ENCODE measurements at places on chromosomes 3 and 15. TPM values are rescaled to one million over a fixed set of nuclear protein-coding genes. Genes with fewer than 3 reads are reported as not detected.

DNA sequence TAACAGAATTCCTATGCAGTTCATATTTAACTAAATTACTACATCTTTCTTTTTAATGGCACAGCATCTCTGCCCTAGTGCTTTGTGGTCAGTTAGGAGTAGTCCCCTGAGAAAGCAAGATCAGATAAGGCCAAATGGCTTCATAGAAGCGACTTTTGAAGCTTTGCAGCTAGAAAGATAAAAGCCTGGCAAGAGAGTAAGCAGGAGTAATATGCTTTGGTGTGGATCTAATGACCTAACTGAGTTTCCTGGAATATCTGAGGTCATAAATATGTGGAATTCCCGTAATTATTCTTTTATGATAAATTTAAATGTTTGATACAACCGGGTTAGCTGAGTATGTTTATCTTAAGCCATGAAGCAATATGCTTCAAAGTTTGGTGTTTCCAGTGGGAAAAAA is 374.9 kb upstream of the LRRC3B start:
- no peaks in the 10 kb centered on the region for H3K27me3 ChIP-seq
- no peak overlapping the region for H3K4me3 ChIP-seq
- no peaks in the 10 kb centered on the region for H3K36me3 ChIP-seq
- DNase-seq = no peak
- no peaks in the 10 kb centered on the region for H3K4me1 ChIP-seq

DNA sequence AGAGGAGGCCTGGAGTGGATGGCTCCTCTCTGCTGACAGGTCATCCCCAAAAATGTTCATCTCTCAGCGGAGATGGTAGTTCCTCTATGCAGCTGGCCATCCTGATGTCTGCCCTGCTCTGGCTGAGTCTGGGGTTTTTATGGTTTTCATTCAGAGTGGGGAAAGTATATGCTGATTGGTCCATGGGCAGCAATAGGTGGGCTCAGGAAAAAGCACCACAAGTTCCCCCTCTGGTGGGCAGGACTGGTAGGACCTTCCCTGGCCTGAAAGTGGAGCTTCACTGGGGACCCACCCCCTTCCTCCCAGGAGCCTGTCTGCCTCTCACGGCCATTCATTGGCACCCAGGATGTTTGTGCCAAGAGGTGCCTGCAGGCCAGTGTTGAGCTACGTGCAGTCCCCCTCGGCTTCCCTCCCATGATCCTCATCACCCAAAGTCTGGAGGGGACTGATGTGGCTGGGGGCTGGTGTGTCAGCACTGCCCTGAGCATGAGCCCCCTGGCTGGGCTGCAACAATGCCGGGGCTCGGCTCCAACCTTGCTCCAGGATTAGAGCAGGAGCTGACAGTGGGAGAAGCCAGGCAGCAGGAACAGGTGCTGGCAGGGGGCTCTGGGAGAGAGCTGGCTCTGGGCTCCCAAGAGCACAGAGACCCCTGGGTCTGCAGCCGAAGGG is 13.1 kb upstream of the BLOC1S6 start:
- H3K4me1 ChIP-seq = no peaks in the 10 kb centered on the region
- H3K4me3 ChIP-seq = no peak overlapping the region
- H3K36me3 ChIP-seq = no peaks in the 10 kb centered on the region
- peaks cover 3% of the 10 kb centered on the region for H3K27me3 ChIP-seq

- DNase-seq = no peak
- H3K36me3 ChIP-seq = no peaks in the 10 kb centered on the region
- H3K4me3 ChIP-seq = no peak overlapping the region
- H3K27me3 ChIP-seq = no peaks in the 10 kb centered on the region
- H3K4me1 ChIP-seq = no peaks in the 10 kb centered on the region
Measured at GRCh38 chr3:178139116-178139515, 397.1 kb upstream of the KCNMB2 start.

GRCh38 chr15:52283281-52283680 is 12.3 kb downstream of the MYO5C start:
- H3K27ac ChIP-seq = no peak overlapping the region
- H3K4me3 ChIP-seq = no peak overlapping the region
- DNase-seq = no peak
- H3K36me3 ChIP-seq = no peaks in the 10 kb centered on the region

- H3K36me3 ChIP-seq = no peaks in the 10 kb centered on the region
- H3K4me1 ChIP-seq = peaks cover 6% of the 10 kb centered on the region
- no peak for DNase-seq
- H3K4me3 ChIP-seq = no peak overlapping the region
Measured at GRCh38 chr15:79981831-79982455, 10.9 kb upstream of the BCL2A1 start.

- no peak overlapping the region for H3K27ac ChIP-seq
- DNase-seq = no peak
- H3K36me3 ChIP-seq = peaks cover 23% of the 10 kb centered on the region
- H3K4me1 ChIP-seq = peaks cover 13% of the 10 kb centered on the region
- H3K27me3 ChIP-seq = no peaks in the 10 kb centered on the region
Measured at GRCh38 chr15:57540211-57540610, 51.5 kb upstream of the MYZAP start.

- no peaks in the 10 kb centered on the region for H3K27me3 ChIP-seq
- no peak for DNase-seq
- H3K27ac ChIP-seq = no peak overlapping the region
- peak overlapping the region; percentile 37 for H3K4me3 ChIP-seq
- peaks cover 21% of the 10 kb centered on the region for H3K4me1 ChIP-seq
- no peaks in the 10 kb centered on the region for H3K36me3 ChIP-seq
Measured at GRCh38 chr3:52317208-52318000, 1.3 kb downstream of the DNAH1 start.

- H3K27me3 ChIP-seq = no peaks in the 10 kb centered on the region
- H3K27ac ChIP-seq = no peak overlapping the region
- no peak for DNase-seq
- H3K36me3 ChIP-seq = no peaks in the 10 kb centered on the region
Measured at GRCh38 chr3:150447631-150448465, 39.8 kb downstream of the TSC22D2 start.

- no peak for DNase-seq
- H3K36me3 ChIP-seq = no peaks in the 10 kb centered on the region
- H3K27ac ChIP-seq = no peak overlapping the region
- H3K27me3 ChIP-seq = no peaks in the 10 kb centered on the region
- H3K4me3 ChIP-seq = no peak overlapping the region
- peaks cover 23% of the 10 kb centered on the region for H3K4me1 ChIP-seq
Measured at GRCh38 chr15:45276831-45277230, 24.8 kb downstream of the SLC28A2 start.

GRCh38 chr3:41819236-41819635 is 142.7 kb downstream of the ULK4 start:
- DNase-seq = no peak
- H3K27ac ChIP-seq = no peak overlapping the region

- H3K36me3 ChIP-seq = no peaks in the 10 kb centered on the region
- no peak for DNase-seq
- peak overlapping the region; percentile 59 for H3K27ac ChIP-seq
- peaks cover 24% of the 10 kb centered on the region for H3K4me1 ChIP-seq
Measured at GRCh38 chr3:113532698-113533533, 561 bp downstream of the SIDT1 start.

- H3K4me3 ChIP-seq = no peak overlapping the region
- no peak for DNase-seq
- no peaks in the 10 kb centered on the region for H3K36me3 ChIP-seq
- no peaks in the 10 kb centered on the region for H3K4me1 ChIP-seq
- no peak overlapping the region for H3K27ac ChIP-seq
Measured at GRCh38 chr15:58081456-58081855, 15.9 kb upstream of the ALDH1A2 start.

DNA sequence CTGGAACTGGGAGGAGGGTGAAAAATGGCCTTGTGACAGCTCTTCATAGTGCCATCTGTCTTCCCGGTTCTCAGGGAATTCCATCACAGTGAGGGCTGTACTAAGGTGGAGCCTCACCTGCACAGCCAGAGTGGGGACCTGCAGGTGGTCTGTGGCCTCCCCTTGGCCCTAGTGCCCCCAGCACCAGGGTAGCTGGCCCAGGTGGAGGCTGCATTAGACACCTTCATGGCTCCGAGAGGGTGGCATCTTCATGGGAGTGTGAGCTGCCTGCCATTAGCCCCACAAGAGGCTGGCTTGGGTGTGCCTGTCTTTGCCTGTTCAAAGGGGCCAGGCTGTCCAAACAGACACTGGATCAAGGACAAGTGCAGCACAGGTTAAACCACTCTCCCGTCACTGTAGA is 95.5 kb upstream of the PRR23E start:
- no peaks in the 10 kb centered on the region for H3K27me3 ChIP-seq
- no peaks in the 10 kb centered on the region for H3K36me3 ChIP-seq
- peak; percentile 30 for DNase-seq
- H3K4me1 ChIP-seq = no peaks in the 10 kb centered on the region
- H3K27ac ChIP-seq = no peak overlapping the region
- no peak overlapping the region for H3K4me3 ChIP-seq

DNA sequence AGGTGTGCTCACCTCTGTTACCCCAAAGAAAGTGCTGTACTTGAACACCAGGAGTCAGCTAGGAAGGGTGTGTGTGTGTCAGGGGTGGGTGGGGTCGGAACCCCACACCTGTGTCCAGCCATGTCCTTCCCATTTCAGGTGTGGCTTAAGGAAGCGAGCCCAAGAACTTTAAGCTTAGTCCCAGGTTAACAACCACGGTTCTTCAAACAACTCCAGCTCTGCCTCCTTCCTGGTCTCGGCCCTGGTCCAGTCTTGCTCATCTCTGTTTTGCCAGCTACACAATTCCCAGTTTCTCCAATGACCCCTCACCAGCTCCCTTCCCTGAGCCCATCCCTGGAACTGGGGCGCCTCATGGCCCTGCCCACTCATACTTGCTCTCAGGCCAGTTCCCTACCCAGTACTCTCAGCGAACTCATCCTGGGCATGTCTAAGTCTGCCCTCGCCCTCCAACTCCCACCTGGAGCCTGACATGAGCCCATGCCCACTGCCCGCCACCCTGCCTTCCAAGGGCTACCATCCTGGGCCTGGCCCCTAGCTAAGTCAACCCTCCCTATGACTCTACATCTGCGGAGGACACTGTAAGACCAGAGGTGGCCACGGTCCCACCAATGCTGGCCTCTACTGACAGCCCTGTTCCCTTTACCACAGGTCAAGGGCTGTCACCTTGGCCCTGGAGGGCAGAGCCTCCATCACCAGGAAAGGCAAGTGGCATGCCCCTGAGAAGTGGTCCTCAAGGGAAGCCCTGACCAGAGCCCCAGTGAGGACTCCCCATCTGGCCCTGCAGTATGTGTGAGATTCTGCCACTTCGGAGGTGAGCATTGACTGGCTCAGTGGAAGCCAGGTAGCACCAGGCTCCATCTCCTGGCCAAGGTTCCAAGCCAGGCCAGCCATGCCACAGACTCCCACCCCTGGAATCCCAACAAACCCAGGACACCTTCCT is 9.2 kb downstream of the POC1A start:
- no peak overlapping the region for H3K4me3 ChIP-seq
- H3K4me1 ChIP-seq = peaks cover 6% of the 10 kb centered on the region
- no peak for DNase-seq
- H3K27me3 ChIP-seq = no peaks in the 10 kb centered on the region

DNA sequence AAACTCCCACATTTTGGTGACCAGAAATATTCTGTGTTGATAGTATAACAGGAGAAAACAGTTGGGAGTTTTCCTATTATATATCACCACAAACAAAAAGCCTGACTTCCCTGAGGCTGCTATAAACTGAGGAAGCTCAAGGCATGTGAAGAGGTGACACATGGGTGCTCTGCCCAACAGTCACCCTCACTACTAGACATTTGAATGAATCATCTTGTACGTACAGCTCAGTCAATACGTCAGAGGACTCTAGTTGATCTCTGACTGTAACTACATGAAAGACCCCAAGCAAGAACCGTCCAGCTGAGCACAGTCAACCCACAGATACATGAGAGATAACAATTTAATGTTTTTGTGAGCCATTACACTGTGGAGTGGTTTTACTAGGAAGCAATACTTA is 338.3 kb upstream of the ATP11B start:
- H3K27ac ChIP-seq = no peak overlapping the region
- DNase-seq = no peak
- no peaks in the 10 kb centered on the region for H3K27me3 ChIP-seq
- H3K36me3 ChIP-seq = no peaks in the 10 kb centered on the region

DNA sequence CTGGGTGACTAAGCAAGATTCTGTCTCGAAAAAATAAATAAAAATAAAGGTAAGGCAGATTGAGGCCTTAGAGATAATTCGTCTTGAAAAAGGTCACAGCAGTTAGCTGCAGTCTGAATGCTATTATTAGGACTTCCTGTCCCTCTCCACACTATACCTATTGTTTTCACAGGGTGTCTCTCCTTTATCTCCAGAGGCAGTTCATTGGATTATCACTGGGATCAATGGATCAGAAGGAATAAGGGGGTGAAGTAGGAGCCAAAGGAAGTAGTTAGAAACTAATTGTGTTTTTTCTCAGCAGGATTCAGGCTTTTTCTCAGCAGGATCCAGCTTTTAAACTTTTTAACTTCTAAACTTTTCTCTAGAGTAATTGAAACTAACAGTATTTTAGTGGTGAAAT is 326.9 kb downstream of the IL5RA start:
- H3K27ac ChIP-seq = no peak overlapping the region
- H3K4me1 ChIP-seq = no peaks in the 10 kb centered on the region
- no peaks in the 10 kb centered on the region for H3K27me3 ChIP-seq
- H3K4me3 ChIP-seq = no peak overlapping the region
- H3K36me3 ChIP-seq = no peaks in the 10 kb centered on the region

GRCh38 chr3:8359133-8359532 is 142.5 kb upstream of the LMCD1 start:
- no peaks in the 10 kb centered on the region for H3K4me1 ChIP-seq
- H3K4me3 ChIP-seq = no peak overlapping the region
- no peak for DNase-seq
- no peaks in the 10 kb centered on the region for H3K27me3 ChIP-seq
- no peak overlapping the region for H3K27ac ChIP-seq
- no peaks in the 10 kb centered on the region for H3K36me3 ChIP-seq

GRCh38 chr15:57015897-57016296 is 97.5 kb downstream of the TCF12 start:
- H3K36me3 ChIP-seq = no peaks in the 10 kb centered on the region
- no peak overlapping the region for H3K4me3 ChIP-seq
- no peaks in the 10 kb centered on the region for H3K27me3 ChIP-seq
- DNase-seq = no peak
- peaks cover 31% of the 10 kb centered on the region for H3K4me1 ChIP-seq
- H3K27ac ChIP-seq = no peak overlapping the region

GRCh38 chr3:36957063-36957462 is 12.2 kb upstream of the TRANK1 start:
- no peaks in the 10 kb centered on the region for H3K36me3 ChIP-seq
- no peak overlapping the region for H3K27ac ChIP-seq
- H3K4me1 ChIP-seq = peaks cover 20% of the 10 kb centered on the region
- H3K27me3 ChIP-seq = no peaks in the 10 kb centered on the region

GRCh38 chr3:34016925-34017587 is 218.6 kb downstream of the PDCD6IP start:
- H3K27me3 ChIP-seq = no peaks in the 10 kb centered on the region
- H3K4me1 ChIP-seq = no peaks in the 10 kb centered on the region
- H3K27ac ChIP-seq = no peak overlapping the region
- no peak overlapping the region for H3K4me3 ChIP-seq

DNA sequence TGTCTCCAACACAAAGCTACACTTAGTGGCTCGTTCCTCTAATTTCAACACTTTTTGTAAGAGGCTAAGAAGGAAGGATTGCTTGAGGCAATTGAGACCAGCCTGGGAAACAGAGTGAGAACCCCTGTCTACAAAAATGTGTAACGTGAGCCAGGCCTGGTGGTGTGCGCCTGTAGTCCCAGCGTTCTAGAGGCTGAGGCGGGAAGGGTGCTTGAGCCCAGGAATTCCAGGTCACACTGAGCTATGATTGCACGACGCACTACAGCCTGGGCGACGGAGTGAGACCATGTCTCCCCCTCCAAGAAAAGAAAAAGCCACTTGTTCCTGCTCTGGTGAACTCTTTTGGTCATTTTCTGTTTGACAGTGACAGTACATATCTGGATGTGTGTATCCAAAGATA is 127.9 kb downstream of the GABRB3 start:
- DNase-seq = no peak
- H3K27ac ChIP-seq = no peak overlapping the region
- H3K4me1 ChIP-seq = no peaks in the 10 kb centered on the region
- H3K27me3 ChIP-seq = no peaks in the 10 kb centered on the region

The SYNPR gene
- total RNA-seq = not detected

The TP63 gene
- total RNA-seq = 312 TPM

The SLC28A1 gene
- total RNA-seq = not detected

The SLC51A gene
- total RNA-seq = not detected

Measured in suprapubic skin (tissue), 4 donors.